ENCODE measurements at places on chromosomes 16 and 17.

DNA sequence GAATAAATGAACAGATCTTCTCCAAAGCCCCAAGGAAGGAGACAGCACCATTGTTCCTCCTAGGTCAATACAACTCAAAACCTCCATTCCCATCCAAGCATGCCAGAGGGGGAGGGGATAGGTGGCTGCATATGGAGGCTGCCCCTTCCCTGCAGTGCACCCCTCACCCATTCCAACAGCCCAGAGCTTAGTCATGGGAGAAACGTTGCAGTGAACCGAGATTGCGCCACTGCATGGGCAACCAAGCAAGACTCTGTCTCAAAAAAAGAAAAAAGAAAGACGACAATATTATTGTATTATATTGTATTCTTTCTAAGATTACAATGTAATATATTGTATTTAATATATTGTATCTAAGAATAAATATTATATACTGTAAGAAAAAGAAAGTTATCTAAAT, 36.4 kb upstream of the CD300E start:
- no peak for DNase-seq

- no peak for DNase-seq
Measured at GRCh38 chr16:75379339-75379738, 54.0 kb downstream of the CFDP1 start.

GRCh38 chr16:48075398-48075797, 80.4 kb downstream of the ABCC12 start:
- no peak for DNase-seq

DNA sequence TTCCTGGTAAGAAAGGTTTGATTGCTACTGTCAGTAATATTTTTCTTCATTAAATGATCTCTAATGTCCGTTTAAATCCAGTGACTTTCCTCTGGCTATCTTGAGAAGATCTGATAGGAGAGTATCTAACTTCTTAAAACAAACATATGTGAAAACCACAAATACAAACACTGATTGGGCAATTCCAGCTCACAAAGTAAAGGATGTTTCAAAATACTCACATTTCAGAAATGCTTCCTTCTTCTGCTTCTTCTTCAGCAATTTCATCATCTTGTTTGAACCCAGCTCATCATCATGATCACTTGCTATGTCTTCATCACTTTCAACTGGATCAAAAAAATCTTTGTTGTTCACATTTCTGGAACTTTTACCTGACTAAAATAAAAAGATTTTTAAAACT, 64.3 kb upstream of the RBL2 start:
- DNase-seq = no peak

DNA sequence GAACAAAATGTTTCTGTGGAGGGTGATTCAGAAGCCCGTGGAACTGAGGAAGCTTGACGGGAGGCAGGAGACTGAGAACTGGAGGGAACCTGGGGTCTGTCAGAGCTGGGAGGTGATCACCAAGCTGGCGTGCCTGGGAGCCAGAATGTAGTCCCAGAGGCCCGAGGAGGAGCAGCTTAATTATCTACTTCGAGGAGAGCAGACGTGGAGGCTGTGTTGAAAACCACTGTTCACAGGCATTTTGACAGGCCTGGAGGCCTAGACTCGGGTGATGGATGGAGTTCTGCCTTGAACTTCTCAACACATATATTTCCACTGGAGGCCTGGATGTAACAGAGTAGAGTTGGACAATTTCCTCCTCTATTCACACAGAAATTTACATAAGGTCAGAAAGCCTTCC, 177.7 kb upstream of the SALL1 start:
- no peak for DNase-seq

DNA sequence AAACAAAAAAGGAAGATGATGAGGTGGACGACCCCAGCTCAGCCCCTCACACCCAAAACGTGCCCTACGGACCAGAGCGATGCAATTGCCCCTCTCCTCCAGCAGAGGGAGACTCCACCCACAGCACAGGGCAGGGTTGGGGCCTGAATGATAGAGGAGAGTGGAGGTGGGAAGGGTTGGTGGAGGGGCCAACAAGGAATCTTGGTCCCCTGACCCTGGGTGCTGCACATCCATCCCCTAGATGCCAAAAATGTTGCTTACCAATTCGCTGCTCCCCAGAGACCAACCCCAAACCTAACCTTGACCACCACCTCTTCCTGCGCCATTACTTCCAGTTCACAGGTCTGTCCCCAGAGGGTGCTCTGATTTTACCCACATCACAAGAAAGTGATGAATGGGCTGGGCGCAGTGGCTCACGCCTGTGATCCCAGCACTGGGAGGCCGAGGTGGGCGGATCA, 12.9 kb downstream of the P2RX5 start:
- DNase-seq = peak; percentile 33

- DNase-seq = no peak
Measured at GRCh38 chr17:79948406-79948944, 87.2 kb downstream of the TBC1D16 start.

DNA sequence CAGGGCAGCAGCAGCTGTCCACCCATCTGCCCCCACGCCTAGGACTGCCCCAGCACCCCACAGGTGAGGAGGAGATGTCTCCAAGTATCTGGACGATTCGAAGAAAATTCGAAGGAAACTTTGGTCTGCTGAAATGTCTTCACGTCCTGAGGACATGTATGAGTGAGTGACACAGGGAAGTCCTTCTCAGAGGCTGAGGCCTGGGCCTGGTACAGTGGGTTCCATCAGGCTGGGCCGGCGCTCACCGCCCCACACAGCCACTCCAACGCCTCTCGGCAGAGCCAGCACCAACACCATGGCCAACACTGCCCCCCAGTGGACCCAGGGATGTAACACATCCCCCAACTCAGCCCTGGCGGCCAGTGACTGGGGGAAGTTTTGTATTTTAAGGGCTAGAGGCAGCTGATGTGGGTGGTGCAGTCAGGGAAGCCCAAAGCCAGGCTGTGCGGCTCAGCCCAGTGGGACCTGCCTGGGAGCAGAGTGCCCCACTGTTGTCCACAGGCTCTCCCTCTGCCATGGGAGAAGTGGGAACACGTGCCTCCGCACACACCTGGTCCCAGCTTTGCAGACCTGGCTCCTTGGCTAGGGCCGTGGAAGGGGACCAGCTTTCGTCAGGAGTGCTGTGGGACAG, 55.8 kb upstream of the FASN start:
- DNase-seq = peak; percentile 66

DNA sequence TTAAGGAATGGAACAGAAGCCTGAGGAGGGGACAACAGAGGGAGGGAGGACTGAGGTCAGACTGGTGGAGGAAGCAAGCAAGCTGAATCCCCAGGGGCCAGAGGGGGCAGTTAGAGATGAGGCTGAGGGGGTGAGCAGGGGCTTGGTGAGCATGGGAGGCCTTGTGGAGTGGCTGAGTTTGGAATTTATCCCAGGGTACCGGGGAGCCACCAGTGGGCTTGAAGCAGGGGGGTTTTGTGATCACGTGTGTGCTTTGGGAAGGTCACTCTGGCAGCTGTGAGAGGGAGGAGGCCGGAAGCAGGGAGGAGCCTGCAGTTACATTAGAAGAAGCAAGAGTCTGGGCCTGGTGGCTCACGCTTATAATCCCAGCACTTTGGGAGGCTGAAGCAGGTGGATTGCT, 9.8 kb upstream of the CTCF start:
- no peak for DNase-seq

- no peak for DNase-seq
Measured at GRCh38 chr17:62818526-62818925, 10.4 kb upstream of the MARCHF10 start.

GRCh38 chr17:14299280-14300141, 1.4 kb upstream of the HS3ST3B1 start:
- no peak for DNase-seq

DNA sequence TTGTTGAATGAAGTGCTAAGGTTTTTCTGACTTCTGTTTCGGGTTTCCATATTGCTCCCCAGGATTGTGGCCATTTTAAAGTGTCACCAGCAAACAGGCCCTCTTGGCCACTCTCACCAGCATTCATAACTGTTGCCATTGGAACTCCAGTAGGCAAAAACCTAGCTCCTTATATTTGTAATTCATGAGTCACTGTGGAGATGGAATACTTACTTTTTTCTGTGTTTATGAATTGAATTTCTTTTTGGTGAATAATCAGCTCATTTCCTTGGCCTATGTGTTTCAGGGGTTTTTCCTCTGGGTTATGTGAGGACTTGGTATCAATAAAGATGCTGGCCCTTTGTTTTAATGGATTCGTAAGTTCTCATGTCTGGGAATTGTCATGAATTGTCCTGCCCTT, 255.1 kb downstream of the SNX29 start:
- DNase-seq = no peak
